ENCODE measurements at places on chromosomes 5 and 9. TPM values are rescaled to one million over a fixed set of nuclear protein-coding genes. Genes with fewer than 3 reads are reported as not detected.
A peak's percentile ranks its signal among the peaks of the same experiment; 100 is the strongest.

Gene GPRIN1
- total RNA-seq = 1.4 TPM

Gene CER1
- total RNA-seq = not detected

Gene PCDHA9
- total RNA-seq = not detected

Gene PCDHGB1
- total RNA-seq = 0.19 TPM

Gene ARL14EPL
- not detected for total RNA-seq

Gene HSD17B3
- not detected for total RNA-seq

Gene ECM2
- not detected for total RNA-seq

Gene GZMA
- 25.1 TPM for total RNA-seq

Gene LCN1
- total RNA-seq = not detected

DNA sequence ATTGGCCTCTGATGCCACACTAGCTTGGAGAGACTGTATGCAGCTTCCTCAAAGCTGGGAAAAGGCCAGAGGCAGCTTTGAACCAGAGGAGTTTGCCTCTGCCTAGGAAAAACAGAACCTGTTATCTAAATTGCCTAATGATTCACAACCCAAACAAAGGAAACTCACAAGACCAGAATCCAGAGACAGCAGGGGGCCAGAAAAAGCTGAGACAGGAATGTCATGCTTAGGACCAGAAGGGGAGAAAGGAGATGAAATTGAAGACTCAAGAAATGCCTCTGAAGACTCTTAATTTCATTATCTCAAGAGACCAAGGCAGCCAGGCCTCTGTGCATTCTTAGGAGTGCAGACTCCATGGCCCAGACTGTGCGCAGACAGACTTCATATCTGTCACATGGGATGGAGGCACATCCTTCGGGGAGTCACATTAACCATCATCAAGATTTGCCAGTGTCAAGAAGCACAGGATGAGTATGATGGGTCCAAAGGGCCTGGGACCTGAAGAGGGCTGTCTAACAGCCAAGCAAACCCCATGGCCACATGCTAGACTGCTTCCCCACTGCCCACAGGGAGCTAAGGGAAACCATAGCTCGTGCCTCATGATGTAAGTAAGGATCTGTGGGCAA lies 57.3 kb downstream of the ARSB start:
- H3K36me3 ChIP-seq = no peaks in the 10 kb centered on the region
- no peaks in the 10 kb centered on the region for H3K4me1 ChIP-seq
- no peak overlapping the region for H3K27ac ChIP-seq
- DNase-seq = no peak
- no peaks in the 10 kb centered on the region for H3K27me3 ChIP-seq

- peaks cover 29% of the 10 kb centered on the region for H3K4me1 ChIP-seq
- H3K27ac ChIP-seq = peak overlapping the region; percentile 19
- no peak overlapping the region for H3K4me3 ChIP-seq
- peaks cover 4% of the 10 kb centered on the region for H3K36me3 ChIP-seq
- H3K27me3 ChIP-seq = no peaks in the 10 kb centered on the region
Measured at GRCh38 chr9:83962165-83962564, 17.9 kb downstream of the HNRNPK start.

GRCh38 chr9:119793218-119793617 lies 424.0 kb upstream of the BRINP1 start:
- no peaks in the 10 kb centered on the region for H3K36me3 ChIP-seq
- H3K4me3 ChIP-seq = no peak overlapping the region
- no peaks in the 10 kb centered on the region for H3K27me3 ChIP-seq
- H3K4me1 ChIP-seq = no peaks in the 10 kb centered on the region
- no peak overlapping the region for H3K27ac ChIP-seq

DNA sequence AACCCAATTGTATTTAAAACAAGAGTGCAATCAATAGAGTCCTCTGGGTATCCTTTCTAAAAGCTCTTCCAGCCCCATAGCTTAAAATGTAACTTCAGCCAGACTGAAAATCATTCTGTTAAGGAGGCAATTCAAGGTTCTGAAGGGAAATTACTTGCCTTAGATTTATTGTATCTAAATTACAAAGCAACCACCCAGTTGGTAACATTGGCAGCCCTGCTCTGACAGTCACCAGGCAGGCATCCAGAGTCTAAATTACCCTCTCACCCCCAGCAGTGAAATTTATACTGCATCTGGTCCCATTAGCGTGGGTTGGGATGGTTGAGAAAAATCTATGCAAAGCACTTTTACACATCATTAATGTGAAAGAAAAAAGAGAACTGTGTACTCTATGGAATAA lies 514.7 kb downstream of the MTRR start:
- no peaks in the 10 kb centered on the region for H3K27me3 ChIP-seq
- H3K4me1 ChIP-seq = no peaks in the 10 kb centered on the region
- no peak overlapping the region for H3K4me3 ChIP-seq
- DNase-seq = no peak

GRCh38 chr9:94864196-94864595 lies 137.7 kb downstream of the AOPEP start:
- no peak for DNase-seq
- no peaks in the 10 kb centered on the region for H3K36me3 ChIP-seq
- H3K4me1 ChIP-seq = peaks cover 43% of the 10 kb centered on the region
- no peaks in the 10 kb centered on the region for H3K27me3 ChIP-seq

DNA sequence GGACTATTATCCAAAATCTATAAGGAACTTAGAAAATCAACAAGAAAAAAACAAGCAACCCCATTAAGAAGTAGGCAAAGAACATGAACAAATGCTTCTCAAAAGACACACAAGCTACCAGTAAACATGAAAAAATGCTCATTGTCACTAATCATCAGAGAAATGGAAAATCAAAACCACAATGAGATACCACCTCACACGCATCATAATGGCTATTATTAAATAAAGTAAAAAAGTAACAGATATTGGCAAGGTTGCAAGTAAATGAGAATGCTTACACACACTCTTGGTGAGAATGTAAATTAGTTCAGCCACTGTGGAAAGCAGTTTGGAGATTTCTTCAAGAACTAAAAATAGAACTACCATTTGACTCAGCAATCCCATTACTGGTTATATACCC lies 167.0 kb upstream of the DMRTA1 start:
- DNase-seq = no peak
- H3K4me3 ChIP-seq = no peak overlapping the region
- no peak overlapping the region for H3K27ac ChIP-seq

- no peak overlapping the region for H3K27ac ChIP-seq
- no peaks in the 10 kb centered on the region for H3K36me3 ChIP-seq
- no peak for DNase-seq
- peaks cover 2% of the 10 kb centered on the region for H3K27me3 ChIP-seq
Measured at GRCh38 chr9:18480662-18481093, 6.7 kb downstream of the ADAMTSL1 start.

DNA sequence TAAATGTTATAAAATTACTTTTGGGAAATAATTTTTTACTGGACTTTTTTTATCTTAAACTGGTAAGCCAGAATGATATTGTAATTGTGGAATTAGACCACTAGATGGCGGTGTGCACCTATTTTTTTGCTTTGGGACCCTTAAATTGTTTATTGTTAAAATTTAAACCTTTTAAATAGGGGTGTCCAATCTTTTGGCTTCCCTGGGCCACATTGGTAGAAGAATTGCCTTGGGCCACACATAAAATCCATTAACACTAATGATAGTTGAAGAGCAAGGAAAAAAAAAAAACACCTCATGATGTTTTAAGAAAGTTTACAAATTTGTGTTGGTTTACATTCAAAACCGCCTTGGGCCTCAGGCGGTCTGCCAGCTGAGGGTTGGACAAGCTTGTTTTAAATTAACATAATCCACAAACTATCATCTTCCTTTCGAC lies 28.4 kb upstream of the GADD45G start:
- peak; percentile 27 for DNase-seq
- peaks cover 45% of the 10 kb centered on the region for H3K27me3 ChIP-seq
- peaks cover 17% of the 10 kb centered on the region for H3K4me1 ChIP-seq
- H3K36me3 ChIP-seq = no peaks in the 10 kb centered on the region

GRCh38 chr5:4199049-4199841 lies 603.6 kb downstream of the IRX1 start:
- no peak overlapping the region for H3K27ac ChIP-seq
- no peak for DNase-seq
- no peaks in the 10 kb centered on the region for H3K36me3 ChIP-seq
- H3K27me3 ChIP-seq = no peaks in the 10 kb centered on the region

GRCh38 chr9:34591248-34591916 lies 1.9 kb upstream of the CNTFR start:
- H3K4me1 ChIP-seq = peaks cover 33% of the 10 kb centered on the region
- H3K36me3 ChIP-seq = no peaks in the 10 kb centered on the region
- peaks cover 69% of the 10 kb centered on the region for H3K27me3 ChIP-seq
- peak; percentile 88 for DNase-seq

DNA sequence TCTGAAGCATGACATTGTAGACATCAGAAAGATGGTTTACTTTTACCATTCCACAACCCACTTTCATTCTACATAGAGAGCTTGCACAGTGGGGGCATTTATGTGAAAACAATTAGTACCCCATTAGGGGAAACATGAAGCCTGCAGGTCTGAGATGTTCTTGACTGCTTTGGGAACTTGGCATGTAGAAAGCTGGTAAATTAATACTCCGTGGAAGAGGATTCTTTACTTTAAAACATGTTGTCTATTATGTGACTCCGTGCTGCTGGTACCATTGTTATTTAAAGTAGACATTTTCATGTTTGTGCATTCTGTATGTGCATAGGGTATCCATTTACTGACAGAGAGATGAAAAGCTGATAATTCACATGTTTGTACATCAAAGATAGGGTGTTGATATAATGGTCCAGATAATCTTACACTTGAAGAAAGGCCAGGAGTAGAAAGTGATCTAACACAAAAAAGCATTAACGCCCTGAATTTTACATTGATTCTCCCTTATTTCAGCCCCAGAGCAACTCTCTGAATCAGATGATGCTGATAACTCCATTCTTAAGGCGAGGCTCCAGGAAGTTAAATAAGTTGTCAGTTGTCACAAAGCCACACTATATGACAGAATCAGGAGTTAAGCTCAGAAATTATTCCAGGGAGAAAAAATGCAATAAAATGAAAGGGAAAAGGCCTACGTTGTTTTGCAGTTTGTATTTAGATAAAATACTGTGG lies 50.1 kb upstream of the CD180 start:
- peaks cover 6% of the 10 kb centered on the region for H3K4me1 ChIP-seq
- no peak overlapping the region for H3K4me3 ChIP-seq
- H3K27me3 ChIP-seq = no peaks in the 10 kb centered on the region

- H3K27me3 ChIP-seq = no peaks in the 10 kb centered on the region
- H3K36me3 ChIP-seq = peaks cover 10% of the 10 kb centered on the region
- H3K4me3 ChIP-seq = no peak overlapping the region
- DNase-seq = no peak
- H3K27ac ChIP-seq = peak overlapping the region; percentile 36
- H3K4me1 ChIP-seq = peaks cover 20% of the 10 kb centered on the region
Measured at GRCh38 chr9:120774719-120775118, 18.5 kb downstream of the FBXW2 start.

DNA sequence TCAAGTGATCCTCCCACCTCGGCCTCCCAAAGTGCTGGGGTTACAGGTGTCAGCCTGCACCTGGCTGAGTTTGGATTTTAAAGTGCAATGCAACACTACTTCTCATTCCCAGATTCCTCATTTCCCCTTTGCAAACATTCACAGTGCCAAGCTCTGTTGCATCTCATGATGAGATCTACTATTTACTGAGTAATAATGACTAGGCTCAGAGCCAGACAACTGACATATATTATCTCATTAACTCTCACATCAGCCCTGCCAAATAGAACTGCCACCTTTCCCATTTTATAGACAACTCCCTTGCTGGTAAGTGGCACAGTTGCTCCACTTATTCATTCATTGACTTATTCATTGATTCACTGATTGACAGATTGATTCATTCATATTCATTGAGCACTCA lies 7.0 kb downstream of the PDE6A start:
- H3K36me3 ChIP-seq = no peaks in the 10 kb centered on the region
- peaks cover 36% of the 10 kb centered on the region for H3K27me3 ChIP-seq
- H3K4me1 ChIP-seq = peaks cover 18% of the 10 kb centered on the region
- H3K27ac ChIP-seq = no peak overlapping the region
- no peak for DNase-seq
- no peak overlapping the region for H3K4me3 ChIP-seq

GRCh38 chr9:801399-802071 lies 40.0 kb upstream of the DMRT1 start:
- H3K4me3 ChIP-seq = no peak overlapping the region
- H3K36me3 ChIP-seq = no peaks in the 10 kb centered on the region
- peaks cover 21% of the 10 kb centered on the region for H3K27me3 ChIP-seq
- peaks cover 6% of the 10 kb centered on the region for H3K4me1 ChIP-seq
- no peak overlapping the region for H3K27ac ChIP-seq

DNA sequence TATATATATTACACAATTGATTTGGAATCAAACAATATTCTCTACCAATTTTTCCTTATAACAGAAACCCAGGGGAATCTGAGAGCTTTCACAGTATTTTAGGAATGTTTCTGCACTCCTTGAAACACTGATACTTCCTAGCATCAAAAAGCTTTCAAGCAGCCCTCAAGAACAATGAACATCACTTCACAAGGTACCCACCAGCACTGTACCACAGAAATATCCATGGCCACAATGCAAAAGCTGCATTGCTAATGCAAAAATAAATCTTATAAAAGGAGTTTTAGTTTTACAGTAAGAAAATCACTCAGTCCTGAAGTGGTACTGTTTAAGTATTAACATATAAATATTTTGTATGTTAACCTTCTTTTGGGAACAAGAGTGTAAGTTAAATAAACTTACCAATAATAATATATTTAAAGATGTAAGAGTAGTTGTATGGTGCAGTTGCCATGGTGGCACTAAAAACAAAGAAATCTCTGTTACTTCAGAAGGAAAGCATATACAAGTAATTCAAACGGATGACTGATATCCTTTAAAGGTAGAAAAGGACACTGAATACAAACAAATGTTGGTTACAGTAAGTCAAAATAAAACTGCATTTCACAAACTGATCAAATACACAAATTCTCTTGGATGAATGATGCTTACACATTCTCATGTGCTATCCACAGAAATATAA lies 8.6 kb downstream of the RAB14 start:
- H3K4me1 ChIP-seq = peaks cover 93% of the 10 kb centered on the region
- H3K4me3 ChIP-seq = no peak overlapping the region
- no peaks in the 10 kb centered on the region for H3K27me3 ChIP-seq
- no peaks in the 10 kb centered on the region for H3K36me3 ChIP-seq
- DNase-seq = no peak

- H3K27ac ChIP-seq = peak overlapping the region; percentile 39
- H3K36me3 ChIP-seq = peaks cover 1% of the 10 kb centered on the region
- H3K27me3 ChIP-seq = no peaks in the 10 kb centered on the region
Measured at GRCh38 chr5:143102411-143102810, 301.1 kb downstream of the NR3C1 start.
